ENCODE measurements at places on chromosomes 5 and 9. TPM values are rescaled to one million over a fixed set of nuclear protein-coding genes. Genes with fewer than 3 reads are reported as not detected.

CKMT2 gene
- polyA plus RNA-seq = 5.3 TPM

PTCD2 gene
- 2.1 TPM for polyA plus RNA-seq

- no peak for DNase-seq
Observed at GRCh38 chr5:169706758-169707450, 69.8 kb downstream of the DOCK2 start.

TTC16 gene
- not detected for polyA plus RNA-seq
